ELF-1 (cell line): ENCODE measurements at places on chromosomes 1 and 21.

GRCh38 chr1:234489007-234489697, 10.2 kb upstream of the TARBP1 start:
- no peak for DNase-seq

DNA sequence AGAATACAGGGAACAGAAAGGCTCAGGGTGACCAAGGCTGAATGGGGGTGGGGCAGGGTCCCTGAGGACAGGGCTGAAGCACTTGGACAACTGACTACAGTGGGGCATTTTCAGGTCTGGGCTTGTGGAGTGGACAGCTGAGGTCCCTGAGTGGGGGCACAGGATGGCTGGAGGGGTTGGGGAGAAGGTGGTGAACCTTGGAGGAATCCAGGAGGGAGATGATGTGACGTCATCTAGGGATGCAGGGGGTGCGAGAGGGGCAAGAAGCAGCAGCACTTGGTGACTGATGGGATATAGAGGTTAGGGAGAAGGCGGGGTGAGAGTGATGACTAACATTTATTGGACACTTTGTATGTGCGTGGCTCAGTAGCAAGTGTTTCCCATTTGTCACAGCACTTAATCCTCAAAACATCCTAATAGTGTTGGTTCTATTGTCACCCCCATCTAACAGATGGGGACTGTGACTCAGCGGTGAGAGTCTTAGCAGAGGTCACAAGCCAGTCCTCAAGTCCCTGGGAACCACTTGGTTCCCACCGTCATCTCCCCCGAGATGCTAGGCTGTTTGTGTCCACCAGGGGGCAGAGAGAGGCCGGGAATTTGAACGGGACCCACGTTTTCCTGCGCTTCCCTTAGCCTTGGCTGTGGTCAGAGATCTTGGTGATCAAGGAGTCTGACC, 27.9 kb upstream of the BMP8B start:
- DNase-seq, result peak; percentile 92

DNA sequence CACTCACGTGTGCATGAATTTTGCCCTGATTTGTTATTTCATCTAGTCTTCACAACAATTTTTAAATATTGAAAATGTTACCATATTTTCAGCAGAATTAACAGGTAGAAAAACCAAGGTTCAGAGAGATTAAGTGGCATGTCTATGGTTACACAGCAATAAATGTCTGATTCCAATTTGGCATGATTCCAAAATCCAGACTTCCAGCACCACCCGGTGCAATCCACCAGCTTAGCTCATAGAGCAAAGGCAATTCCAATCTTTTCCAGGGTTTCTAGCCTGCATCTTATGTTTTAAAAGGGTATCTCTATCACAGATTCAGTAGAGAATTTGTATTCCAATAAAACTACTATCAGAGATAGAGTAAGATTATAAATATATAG, 161.8 kb downstream of the TPR start:
- no peak for DNase-seq

GRCh38 chr1:57192222-57192621, 226.4 kb upstream of the C8B start:
- DNase-seq, result no peak

DNA sequence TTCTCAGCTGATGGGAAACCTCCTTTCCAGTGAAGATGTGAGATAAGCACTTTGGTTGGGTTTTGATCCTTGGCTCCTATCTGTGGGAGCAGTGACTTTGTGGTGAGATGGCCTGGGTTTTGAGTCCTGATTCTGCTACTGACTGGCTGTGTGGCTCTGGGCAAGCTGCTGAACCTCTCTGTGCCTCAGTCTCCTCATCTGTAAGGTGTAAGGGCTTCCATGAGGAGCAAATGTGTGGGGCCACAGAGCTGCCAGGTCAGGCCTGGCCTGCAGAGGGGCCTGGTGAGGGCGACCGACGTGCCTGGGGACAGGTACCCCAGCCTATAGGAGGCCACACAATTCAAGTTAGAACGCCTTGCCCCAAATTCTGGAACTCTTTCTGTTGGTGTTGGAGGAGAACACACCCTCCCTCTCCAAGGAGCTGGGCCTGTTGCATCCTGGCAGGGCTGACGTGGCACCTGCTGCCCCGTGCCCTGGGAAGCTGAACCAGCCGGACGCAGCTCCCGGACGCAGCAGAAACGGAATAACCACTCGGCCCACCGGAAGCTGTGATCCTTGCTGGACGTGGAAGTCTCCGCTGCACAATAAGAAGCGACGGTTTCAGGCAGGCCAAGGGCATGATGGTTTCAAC, 62.7 kb downstream of the AGPAT3 start:
- no peak for DNase-seq

DNA sequence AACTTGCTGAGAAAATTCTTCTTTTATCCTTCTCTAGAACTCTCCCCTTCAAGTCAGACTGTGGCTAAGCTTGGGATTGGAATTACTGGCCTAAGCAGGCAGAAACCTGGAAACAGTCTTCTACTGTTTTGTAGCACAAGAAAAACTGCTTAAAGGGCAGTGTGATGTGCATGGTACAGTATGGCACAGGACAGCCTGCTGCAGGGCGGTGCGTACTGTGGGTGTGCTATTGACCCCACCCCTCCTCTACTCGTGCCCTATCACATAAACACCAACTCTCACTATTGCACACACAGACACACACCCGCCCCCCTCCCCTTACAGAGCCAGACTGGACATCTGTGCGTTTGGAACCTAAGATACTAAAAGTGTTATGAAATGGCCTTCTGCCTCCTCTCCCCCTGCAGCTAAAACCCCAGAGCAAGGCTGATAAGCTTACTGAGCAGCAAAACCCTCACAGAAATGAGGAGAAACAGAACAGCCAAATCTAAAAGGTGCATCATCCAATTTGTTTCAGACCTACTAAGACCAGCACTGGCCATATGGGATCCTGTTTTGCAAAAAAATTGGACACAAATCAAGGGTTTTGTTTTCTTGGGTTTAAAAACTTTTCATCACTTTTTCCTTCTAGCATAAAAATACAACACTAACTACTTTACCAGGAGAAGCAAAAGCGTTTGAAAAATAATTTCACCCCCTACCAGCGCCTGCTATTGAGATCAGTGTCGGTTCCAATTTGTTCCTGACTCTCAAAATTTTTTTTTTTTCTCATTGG, 355.8 kb upstream of the LYPLAL1 start:
- DNase-seq, result peak; percentile 1

GRCh38 chr1:1173061-1173792, 453 bp upstream of the TTLL10 start:
- DNase-seq, result no peak

- no peak for DNase-seq
These were observed 1386.0 kb upstream of the ADGRL4 start for GRCh38 chr1:80392529-80392928.

DNA sequence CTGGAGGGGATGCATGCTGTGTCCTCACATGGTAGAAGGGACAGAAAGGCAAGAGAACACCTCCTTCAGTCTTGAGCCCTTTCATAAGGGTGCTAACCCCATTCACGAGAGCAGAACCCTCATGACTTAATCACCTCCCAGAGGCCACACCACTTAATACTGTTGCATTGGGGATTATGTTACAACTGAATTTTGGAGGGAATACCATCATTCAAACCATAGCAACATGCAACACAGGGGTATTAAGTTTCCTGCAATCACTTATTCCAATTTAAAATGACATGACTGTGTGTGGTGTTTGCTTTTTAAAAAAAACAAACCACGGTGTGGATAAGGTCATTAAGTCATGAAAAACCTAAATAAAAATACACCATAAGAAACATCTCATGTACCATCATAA, 3.1 kb upstream of the LIN9 start:
- no peak for DNase-seq

- no peak for DNase-seq
These were observed 3.2 kb upstream of the ZBTB21 start for GRCh38 chr21:42013376-42013775.

GRCh38 chr1:193189442-193190095, 3.2 kb upstream of the B3GALT2 start:
- no peak for DNase-seq

DNA sequence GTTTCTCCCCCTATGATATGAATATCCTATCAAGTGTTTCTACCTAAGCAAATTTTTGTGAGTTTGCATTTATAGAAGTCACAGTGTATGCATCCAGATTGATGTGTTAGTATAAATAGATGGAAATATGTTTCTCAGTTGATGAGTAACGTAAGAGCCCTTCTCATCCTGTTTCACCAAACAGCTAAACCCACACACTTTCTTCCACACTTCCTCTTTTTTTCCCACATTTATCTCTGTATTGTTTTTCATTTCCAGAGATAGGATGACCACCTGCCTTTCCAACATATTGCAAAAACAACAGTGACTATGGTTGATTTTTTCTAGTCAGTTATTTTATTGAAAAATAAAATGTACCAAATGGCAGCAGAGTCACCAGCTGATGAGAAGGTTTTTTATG, 490.1 kb downstream of the NEGR1 start:
- no peak for DNase-seq

- no peak for DNase-seq
These were observed 3.9 kb downstream of the NEGR1 start for GRCh38 chr1:72278461-72278860.

- peak; percentile 25 for DNase-seq
These were observed 20.2 kb downstream of the PHGDH start for GRCh38 chr1:119731741-119732430.

DNA sequence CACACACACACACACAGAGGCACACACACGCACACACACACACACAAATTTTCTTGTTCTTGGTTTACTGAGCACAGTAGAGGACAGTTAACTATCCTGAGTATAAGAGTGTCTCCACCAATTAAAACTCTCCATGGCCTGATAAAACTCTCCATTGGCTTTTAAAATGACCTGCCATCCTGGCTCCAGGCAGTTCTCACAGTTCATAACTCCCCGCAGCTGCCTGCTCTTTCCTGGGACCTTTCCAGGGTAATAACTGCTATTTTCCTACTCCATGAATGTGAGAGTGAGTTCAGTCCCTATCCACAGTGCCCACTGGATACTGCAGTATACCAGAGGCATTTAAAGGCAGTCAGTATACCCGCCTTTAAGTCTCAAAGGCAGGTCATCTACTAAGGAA, 351.5 kb downstream of the PLPP3 start:
- no peak for DNase-seq

DNA sequence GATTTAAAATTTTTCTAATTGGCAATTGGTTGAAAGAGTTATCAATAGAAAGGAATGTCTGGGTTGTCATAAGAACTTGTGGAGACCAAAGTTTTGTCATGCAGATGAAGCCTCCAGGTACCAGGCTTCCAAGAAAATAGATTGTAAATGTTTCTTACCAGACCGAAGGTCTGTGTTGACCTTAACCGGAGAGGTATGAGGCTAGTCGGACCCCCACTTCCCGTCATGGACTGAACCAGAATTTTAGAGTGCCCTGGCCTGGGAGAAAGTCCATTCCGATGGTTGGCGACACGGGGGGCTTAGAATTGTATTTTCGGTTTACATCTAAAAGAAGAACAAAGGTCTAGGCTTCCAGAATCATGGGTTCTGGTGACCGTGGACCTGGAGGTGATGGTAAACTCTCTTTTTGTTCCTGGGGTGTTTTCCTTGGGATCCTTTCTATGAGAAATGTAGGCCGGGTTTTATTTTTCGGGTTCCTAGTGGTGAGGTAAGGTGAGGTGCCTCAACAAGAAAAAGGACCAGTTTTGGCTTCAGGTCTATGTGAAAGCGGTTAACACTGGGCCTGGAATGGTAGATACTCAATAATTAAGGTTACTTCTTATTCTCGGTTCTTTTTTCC, 405 bp upstream of the UHMK1 start:
- no peak for DNase-seq

DNA sequence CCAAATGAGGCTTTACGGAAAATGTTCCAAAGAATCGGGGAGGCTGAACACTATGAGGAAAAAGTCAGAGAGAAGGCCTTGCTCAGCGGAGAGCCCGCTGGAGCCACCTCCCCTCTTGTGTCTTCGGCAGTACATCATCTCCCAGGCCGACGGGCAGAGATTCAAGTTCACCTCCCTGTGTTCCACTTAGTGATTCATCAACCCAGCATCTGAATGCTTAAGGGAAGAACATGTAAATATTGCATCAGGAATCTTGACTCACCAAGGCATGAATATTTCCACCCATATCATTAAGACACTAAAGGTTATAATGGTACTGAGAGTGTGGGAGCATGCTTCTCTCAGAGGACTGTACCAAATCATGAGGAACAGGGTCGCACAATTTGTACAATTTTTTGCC, 172.5 kb downstream of the ST6GALNAC5 start:
- no peak for DNase-seq

GRCh38 chr1:96049759-96050409, 671.7 kb upstream of the PTBP2 start:
- no peak for DNase-seq

GRCh38 chr1:188489336-188490112, 1660.8 kb downstream of the PLA2G4A start:
- DNase-seq, result peak; percentile 3

DNA sequence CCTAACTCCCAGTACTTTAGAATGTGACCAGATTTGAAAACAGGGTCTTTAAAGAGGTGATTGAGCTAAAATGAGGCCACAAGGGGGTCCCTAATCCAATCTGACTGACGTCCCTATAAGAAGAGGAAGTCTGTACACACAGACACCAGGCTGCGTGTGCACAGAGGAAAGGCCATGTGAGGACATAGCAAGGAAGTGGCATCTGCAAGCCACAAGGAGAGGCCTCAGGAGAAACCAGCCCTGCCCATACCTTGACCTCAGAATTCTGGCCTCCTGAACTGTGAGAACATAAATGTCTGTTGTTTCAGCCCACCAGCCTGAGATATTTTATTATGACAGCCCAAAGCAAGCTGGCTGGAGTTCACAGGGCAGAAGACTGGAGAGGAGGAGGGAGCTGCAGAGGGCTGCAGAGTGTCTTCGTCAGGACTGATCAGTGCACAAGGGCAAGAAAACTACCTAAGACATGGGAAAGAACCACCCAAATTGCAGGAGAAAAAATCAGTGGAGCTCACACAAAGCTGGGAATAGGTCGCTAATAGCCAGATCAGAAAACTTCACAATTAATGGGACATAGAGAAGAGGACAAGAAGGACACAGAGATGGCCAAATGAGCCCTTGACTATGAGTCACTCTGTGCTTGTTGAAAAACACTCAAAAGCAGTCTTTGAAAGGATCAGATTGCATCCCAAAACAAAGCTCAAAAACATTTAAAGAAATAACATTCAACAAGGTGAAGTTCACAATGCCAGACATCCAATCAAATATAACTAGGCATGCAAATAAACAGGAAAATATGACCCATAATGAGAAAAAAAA, 14.1 kb upstream of the WNT9A start:
- no peak for DNase-seq

DNA sequence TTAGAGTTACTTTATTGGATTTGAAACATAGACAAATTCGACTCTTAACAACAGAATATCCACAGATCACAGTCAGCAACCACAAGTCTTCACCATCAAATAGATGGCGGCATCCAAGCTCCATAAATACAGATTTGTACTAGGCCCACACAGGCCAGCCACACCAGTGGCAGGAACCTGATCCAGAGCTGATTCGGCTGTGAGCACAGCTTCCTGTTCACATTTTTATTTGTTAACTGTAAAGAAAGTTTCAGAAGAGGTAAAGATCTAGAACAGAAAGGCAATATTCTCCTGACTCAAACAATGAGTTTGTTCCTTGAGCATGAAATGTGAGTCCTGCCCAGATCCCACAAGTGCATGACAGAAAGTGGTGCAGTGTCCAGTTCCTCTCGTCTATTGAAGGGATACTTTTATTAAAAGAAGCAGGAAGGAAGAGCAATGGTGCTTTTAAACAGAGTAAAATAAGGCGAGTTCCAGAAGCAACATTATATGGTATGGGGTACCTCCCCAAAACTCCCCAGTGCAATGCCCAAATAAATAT, 205.8 kb downstream of the SLC45A1 start:
- no peak for DNase-seq
